ENCODE measurements at places on chromosomes 4 and X. TPM values are rescaled to one million over a fixed set of nuclear protein-coding genes. Genes with fewer than 3 reads are reported as not detected.

SRPK3 gene
- total RNA-seq, result under 0.01 TPM

INTU gene
- 4.8 TPM for total RNA-seq

ATP2B3 gene
- total RNA-seq, result not detected

IDS gene
- 26.0 TPM for total RNA-seq

ADGRL3 gene
- 0.36 TPM for total RNA-seq

BANK1 gene
- 0.34 TPM for total RNA-seq

CPE gene
- 20.8 TPM for total RNA-seq
